Fibroblast of skin of back (primary cell): ENCODE measurements at places on chromosomes 11 and 22.

DNA sequence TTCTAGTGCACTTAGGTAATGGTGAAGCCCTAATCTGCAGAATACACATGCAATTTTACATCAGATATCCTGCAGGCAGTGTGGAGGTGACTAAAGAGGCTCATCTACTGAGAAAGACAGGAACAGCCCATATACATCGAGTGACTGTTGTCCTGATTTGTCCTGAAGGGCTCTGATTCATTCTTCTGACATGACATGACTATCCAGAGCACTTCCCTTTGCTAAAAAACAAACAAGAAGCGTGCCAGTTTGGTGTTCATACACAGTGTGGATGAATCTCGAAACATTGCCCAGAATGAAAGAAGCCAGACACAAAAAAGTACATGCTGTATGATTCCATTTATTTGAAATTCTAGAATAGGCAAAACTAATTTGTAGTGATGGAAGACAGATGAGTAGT, 48.0 kb upstream of the AMPD3 start:
- DNase-seq = peak; percentile 93

- no peak for DNase-seq
Measured at GRCh38 chr11:47438721-47439120, 10.2 kb downstream of the RAPSN start.

GRCh38 chr11:57163160-57163868, 18.4 kb upstream of the LRRC55 start:
- no peak for DNase-seq

GRCh38 chr11:46445920-46446771, 54.6 kb upstream of the CHRM4 start:
- peak; percentile 64 for DNase-seq

- no peak for DNase-seq
Measured at GRCh38 chr11:1122664-1123002, 35.1 kb upstream of the MUC5AC start.

- no peak for DNase-seq
Measured at GRCh38 chr11:116697011-116697410, 75.8 kb downstream of the BUD13 start.

- peak; percentile 79 for DNase-seq
Measured at GRCh38 chr22:35868938-35869337, 151.3 kb downstream of the APOL5 start.

GRCh38 chr22:41290262-41291221, 4.6 kb upstream of the RANGAP1 start:
- peak; percentile 89 for DNase-seq

- no peak for DNase-seq
Measured at GRCh38 chr11:8101421-8101820, 20.4 kb downstream of the TUB start.

DNA sequence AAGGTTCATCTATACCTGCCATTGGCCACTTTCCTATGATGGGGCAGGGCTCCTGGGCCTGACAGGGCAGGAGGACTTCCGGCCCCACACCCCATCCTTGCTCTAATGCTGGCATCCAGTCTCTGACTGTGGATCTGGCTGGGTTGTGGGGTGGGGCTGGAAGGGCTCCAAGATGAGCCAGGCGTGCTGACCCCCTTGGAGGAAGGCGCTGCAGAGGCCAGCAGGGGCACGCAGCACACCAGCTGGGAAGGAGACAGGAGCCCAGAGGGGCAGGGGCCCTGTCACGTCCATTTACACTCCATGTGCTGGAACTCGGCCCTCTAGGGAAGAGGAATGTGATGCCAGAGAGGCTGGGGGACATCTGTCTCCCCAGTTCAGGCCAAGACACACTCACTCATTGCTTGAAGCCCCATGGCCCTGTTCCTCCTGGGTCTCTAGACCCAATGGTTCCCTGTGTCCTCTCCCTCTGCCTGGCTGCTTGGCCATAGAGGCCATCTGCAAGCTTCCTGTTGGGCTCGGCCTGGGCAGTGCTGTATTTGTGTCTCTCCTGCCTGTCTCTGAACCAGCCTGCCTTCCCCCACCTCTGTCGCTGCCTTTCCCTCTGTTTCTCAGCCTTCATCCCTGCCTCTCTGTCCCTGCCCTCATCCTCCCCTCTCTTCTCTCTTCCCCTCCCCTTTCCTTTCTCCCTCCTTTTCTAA, 67.5 kb upstream of the NECTIN1 start:
- DNase-seq = no peak

GRCh38 chr11:48106166-48106565, 110.4 kb upstream of the OR4B1 start:
- DNase-seq = no peak

DNA sequence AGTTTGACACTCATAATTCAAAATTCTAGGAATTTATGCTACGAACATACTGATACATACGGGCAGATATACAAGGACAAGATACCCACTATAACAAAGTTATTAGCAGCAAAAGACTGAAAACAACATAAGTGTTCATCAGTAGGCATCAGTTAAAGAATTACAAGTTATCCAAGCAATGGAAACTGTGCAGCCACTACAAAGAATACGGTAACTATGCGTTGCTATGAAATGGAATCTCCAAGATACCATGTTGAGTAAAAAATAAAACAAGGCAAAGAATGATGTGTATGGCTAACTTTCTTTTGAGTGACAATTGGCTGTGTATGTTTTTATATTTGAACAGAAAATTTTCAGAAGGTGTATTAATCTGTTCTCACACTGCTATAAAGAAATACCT, 151.7 kb downstream of the ADAMTS15 start:
- peak; percentile 64 for DNase-seq

- peak; percentile 47 for DNase-seq
Measured at GRCh38 chr11:76617553-76618265, 52.8 kb downstream of the LRRC32 start.

- DNase-seq = peak; percentile 22
Measured at GRCh38 chr11:77038029-77038824, 4.0 kb downstream of the B3GNT6 start.

DNA sequence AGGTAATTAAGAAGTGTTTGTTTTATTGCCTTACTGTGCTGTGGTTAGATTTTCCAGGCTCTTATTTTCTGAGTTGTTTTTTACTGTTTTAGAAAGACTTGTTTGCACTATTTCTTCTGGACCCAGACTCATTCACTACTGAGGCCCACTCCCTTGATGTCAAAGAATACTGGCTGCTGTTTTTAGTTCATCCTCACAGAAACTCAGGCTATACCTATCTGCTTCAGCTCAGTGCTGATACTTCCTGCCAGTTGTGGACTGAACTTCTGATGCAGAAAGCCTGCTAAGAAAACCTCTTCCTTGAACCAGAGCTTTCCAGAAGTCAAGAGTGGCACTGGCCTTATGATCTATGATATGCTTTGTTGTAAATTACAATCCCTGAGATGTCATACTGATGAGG, 15.9 kb upstream of the PIK3IP1 start:
- no peak for DNase-seq

- DNase-seq = no peak
Measured at GRCh38 chr11:116690611-116691010, 82.2 kb downstream of the BUD13 start.

DNA sequence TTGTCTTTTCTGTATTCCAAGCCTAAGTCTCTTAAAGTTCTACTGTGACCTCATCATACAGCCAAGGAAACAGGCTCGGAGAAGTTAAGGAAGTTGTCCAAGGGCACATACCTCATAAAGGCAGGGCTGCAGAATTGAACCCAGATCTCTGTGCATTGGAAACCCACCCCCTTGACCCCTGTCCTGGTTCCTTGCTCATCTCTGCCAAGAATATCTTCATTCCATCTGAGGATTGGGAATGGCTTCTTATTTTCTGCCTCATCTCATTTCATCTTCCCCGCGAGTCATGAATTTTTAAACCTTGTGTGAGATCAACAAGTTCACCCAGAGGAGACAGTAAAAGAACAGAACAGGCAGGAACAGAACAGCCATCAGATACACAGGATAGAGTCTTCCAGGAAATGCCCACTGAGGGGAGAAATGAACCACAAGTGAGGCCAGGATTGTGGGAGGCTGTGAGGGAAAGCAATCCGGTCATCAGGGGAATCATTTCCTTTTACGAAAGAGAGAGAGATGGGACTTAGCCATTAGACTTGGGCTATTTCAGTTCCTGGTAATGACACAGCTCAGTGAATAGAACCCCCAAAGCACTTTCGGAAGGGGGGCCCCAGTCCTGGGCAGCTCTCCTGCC, 34.4 kb upstream of the LRRC10B start:
- DNase-seq = no peak

DNA sequence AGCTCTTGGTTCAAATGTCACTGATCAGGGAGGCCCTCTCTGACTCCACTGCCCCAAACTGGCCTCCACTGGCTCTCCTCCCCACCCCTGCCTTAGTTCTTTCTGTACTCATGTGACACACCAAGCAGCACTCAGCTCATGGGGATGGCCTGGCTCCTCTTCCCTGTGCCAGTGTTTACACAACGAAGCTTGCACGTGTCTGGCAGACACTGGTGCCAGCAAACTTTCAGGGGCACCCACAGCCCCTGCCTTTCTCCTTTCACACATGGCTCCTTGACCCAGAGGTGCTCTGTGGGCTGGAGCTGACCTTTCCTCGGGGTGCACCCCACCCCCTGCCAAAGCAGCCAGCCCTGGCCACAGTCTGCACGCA, 37.6 kb upstream of the PARVG start:
- no peak for DNase-seq

GRCh38 chr11:28144808-28145207, 36.6 kb downstream of the METTL15 start:
- no peak for DNase-seq

DNA sequence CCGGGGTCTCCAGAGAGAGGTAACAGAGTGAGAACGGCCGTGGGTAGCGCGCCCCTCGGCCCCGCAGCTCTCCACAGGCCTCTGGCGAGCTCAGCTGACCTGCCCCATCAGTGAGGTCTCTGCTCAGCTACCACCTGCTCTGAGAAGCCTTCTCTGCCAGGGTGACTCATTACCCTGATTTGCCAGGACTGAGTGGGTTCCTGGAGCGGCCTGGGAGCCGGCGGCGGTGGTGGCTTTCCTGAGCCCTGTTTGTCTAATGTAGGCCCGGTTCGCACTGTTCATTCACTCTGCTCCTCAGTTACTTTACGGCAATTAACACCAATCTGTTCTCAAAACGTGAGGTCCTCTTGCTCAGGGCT, 351.0 kb upstream of the B3GAT1 start:
- DNase-seq = no peak

DNA sequence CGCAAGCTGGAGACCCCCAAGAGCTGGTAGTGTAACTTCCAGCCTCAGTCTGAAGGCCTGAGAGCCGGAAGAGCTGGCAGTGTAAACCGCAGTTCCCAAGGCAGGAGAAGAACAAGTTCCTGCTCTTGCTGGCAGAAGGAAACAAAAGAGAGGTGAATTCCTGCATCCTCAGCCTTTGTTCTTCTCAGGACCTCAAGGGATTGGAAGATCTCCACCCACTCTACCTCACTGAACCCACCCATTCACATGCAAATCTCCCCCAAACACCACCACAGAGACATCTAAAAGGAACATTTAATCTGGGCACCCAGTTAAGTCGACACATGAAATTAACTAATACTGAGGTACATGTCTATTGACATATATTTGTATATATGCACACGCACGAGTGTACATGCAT, 1310.3 kb downstream of the TBC1D22A start:
- no peak for DNase-seq

GRCh38 chr11:108748968-108749367, 84.1 kb downstream of the DDX10 start:
- no peak for DNase-seq

DNA sequence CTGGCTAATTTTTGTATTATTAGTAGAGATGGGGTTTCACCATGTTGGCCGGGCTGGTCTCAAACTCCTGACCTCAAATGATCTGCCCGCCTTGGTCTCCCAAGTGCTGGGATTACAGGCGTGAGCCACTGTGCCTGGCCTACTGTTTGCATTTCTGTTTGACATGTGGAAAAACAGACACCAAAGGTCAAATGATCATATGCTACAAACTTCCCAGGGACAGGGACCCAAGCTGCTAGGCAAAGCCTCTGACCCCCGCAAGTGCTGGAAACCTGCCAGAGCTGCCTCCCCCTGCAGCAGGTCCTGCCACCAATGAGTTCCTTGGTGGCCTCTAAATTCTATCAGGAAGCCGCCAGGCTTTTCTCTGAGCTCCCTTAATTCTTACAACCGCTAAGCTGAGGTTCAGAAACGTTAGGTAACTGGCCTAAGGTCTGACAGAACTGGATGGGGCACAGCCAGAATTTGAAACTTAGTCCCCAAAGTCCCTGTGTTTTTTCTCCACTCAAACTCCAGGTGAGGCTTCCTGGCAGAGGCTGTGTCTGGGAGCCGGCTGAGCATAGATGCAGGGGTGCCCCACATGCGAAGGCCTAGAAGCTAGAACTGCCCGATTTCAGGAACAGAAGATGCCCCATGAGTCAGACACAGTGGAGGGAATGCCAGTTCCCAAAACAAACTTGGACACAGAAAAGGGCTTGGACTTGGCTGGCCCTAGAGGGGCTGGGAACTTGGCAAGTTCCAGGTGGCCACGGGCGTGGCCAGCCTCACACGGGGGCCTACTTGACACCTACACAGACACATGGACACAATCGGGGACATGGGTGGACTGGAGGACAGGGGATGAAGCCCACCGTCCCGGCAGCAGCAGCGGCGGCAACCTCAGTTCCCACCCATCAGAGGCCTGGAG, 7.4 kb downstream of the CSNK1E start:
- no peak for DNase-seq

DNA sequence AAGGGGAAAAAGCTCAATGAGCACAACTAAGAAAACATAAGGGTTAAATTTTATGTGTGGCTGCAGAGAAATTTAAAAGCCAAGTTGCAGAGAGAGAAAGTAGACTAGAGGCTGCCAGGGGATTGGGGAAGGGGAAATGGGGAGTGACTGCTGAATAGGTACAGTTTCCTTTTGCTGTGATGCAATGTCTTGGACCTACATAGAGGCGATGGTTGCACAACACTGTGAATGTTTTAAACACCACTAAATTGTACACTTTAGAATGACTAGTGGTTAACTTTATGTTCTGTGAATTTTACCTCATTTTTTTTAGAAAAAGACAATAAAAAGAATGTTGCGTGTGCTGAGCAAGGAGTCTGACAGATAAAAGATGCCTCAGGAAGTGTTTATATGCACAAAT, 36.5 kb downstream of the TENM4 start:
- DNase-seq = no peak

- peak; percentile 100 for DNase-seq
Measured at GRCh38 chr11:111911563-111912401, at the start of gene CRYAB. TSS of gene CRYAB (minus strand) at chr11:111911770. CDS start at chr11:111911724, 46 bp downstream.

DNA sequence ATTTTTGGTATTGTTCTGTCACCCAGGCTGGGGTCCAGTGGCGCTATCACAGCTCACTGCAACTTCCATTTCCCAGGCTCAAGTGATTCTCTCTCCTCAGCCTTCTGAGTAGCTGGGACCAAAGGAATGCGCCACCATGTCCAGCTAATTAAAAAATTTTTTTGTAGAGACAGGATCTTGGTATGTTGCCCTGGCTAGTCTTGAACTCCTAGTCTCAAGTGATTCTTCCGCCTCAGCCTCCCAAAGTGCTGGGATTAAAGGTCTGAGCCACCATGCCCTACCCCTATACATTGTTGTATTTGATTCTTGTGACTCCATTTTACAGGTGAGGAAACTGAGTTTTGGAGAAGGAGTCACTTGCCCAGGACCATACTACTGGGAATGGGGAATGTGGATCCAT, 11.9 kb downstream of the KIAA1671 start:
- no peak for DNase-seq

- DNase-seq = peak; percentile 36
Measured at GRCh38 chr11:78228467-78228866, 39.7 kb downstream of the USP35 start.
